DMS79 (cell line): ENCODE measurements at places on chromosomes 7 and 10.

GRCh38 chr7:158966780-158967390 lies 110.5 kb downstream of the DYNC2I1 start:
- DNase-seq, result no peak

DNA sequence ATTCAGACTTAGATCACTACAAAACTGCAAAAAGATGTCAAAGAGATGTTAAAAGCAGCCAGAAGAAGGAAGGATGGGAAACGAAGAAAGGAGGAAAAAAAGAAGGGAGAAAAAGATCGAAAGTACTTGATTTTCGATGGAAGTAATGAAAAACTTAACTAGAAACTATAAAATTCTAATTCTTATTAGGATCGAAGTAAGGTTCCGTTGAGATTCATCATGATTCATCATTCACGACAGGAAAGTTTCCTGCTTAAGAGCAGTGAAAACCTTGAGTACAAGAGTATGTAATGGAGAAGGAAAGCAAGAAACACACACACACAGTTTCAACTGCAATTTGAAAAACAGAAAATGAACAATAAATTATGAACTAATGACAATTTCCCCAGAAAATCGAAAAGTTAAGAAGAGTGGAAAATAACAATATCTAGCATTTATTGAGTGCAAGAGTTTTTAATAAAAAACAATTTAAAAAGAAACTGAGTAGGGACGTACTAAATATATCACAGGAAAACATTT lies 1.1 kb upstream of the ING3 start:
- no peak for DNase-seq

DNA sequence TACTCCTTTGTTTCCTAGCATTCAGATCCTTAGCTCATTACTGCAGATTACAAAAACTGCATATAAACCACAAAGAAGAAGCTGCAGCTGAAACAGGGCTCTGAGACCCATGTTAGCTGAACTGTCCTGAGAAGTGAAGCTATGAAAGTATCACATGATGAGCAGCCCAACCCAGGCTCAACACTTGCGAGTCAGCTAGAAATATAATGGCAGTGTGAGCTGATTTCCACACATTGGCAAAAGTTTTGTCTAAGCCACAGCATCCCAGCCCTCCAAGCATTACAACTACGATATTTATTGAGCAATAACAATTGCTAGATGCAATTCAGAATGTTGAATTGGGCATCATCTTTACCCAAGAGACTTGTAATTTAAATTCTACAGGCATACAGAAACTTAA lies 34.5 kb upstream of the SKAP2 start:
- DNase-seq, result no peak

DNA sequence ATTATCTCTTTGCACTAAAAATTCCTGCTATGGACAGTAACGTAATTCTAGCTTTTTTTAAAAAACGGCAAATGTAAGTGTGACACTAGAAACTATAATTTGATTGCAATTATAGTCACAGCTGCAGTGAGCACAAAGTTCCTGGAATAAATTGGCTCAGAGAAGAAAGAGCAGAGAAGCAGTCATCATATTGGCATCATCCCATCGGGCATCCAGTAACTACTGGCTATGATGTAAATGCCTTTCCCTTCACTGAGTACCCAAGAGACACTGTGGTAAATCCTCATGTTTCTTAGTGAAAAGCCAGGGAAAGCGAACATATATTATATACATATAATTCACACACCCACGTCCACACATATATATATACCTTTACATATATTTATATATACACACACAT lies 43.6 kb downstream of the PIP4K2A start:
- DNase-seq, result no peak

- no peak for DNase-seq
Observed at GRCh38 chr10:113058523-113059370, 108.7 kb downstream of the TCF7L2 start.

DNA sequence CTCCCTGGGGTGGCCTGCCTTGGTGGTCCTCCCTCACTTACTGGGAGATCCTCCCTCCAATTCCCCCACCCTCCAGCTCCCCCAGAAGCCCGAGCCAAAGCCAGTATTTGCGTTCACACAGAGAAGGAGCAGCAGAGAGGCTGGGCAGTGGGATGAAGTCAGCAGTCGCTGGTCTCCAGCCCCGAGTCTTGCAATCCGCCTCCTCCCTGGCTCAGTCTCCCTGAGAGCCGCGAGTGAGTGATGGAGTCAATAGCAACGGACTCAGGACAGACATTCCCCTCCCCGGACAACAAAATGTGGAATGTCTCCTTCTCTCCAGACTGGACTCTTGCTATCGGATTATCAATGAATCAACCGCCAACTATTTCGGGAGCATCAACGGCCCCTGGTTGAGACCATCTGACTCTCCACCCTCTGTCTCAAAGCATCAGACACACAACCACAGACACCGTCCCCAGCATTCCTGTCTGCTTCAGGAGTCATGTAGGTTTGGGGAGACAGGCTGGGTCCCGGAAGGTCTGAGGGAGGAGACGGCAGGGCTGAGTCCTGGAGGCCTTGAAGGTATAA lies 178.4 kb downstream of the SH3PXD2A start:
- DNase-seq, result no peak

GRCh38 chr7:67387851-67388250 lies 391.2 kb downstream of the TYW1 start:
- no peak for DNase-seq

GRCh38 chr10:88657901-88658300 lies 6.3 kb upstream of the LIPF start:
- DNase-seq, result no peak

DNA sequence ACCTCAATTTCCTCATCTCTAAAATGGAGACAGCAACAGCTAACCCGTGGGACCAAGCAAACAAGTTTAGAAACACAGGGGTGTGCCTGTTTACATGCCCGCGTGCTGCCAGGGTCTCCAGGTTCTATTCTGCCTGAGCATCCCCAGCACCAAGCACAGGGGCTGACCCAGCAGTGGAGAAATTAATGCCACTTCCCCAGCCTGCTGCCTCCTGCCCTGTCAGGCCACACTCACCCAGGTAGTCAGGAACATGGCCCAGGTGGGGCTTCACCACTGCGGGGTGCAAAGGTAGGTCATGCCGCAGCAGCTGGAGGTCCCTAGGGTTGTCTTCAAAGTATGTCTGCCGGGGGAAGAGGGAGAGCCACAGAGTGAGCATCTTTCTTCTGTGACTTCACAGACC lies 5.8 kb downstream of the DDX56 start:
- no peak for DNase-seq

DNA sequence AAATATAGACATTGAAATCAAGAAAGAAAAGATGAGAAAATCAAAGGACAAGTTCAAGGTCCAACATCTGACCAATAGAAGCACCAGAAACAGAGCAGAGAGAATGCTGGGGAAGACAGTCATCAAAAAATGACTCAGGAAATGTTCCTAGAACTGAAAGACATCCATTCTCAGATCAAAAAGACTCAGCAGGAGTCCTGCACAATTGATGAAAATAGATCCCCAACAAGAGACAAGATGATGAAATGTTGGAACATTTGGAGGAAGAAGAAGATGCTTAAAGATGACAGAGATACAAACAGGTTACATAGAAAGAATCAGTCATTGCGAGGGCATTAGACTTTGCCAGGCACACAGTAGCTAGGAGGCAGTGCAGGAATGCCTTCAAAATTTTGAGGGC lies 30.0 kb upstream of the EIF5AL1 start:
- no peak for DNase-seq

DNA sequence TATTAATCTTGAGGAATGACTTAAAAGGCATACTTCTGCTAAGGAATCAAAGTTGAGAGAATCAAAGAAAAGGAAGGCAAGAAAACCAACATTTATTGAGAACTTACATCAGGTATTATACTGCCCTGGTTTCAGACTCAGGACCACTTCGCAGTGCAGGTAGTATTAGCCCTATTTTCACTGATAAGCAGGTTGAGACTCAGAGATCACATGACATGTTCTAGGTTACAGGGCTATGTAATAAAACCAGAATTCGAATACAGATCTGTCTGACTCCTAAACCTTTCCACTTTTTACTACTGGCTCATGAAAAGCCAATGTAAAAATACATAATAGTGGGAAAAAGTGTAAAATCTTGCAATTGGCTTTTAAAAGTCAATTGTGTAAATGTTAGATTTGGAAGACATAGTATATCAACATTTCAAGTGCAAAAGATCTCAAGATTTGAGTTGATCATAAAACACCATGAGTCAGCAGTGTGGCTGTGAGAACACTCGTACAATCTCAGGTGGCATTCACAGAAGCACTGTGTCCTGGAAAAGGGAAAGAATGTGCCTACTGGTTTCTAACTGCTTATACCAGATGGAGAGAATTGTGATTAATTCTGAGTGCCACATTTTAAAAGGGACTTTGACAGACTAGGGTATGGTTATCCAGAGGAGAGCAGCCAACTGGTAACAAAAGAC lies 195.8 kb upstream of the MKLN1 start:
- no peak for DNase-seq

DNA sequence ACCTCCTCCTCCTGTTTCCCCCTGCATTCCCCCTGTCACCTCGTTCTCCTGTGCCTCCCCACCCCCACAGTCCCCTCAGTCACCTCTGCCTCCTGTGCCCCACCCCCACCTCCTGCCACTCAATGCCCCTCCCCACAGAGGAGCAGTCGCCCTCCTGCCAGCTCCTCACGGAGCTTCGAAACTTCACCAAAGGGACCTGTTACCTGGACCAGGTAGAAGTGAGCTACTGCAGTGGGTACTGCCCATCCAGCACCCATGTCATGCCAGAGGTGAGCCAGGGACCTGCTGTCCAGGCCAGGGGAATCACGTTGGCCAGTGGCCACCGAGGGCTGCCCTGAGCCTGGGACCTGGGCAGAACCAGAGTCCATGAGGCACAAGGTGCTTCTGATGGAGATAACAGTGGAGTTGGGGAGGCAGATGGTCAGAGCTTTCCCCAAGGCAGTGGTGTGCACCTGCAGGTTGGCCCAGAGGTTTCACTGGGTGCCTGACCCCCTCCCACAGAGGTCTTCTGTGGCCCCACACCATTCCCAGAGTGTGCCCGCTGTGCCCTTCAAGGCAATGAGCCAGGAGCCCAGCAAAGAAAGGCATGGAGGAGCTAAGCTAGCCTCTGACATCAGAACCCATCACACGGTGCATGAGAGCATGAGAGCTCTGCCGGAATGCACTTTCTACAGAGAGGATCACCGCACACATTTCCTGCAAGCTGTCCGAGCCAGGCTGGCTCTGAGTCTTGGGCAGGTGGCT lies 7.0 kb upstream of the ZNF862 start:
- DNase-seq, result no peak

DNA sequence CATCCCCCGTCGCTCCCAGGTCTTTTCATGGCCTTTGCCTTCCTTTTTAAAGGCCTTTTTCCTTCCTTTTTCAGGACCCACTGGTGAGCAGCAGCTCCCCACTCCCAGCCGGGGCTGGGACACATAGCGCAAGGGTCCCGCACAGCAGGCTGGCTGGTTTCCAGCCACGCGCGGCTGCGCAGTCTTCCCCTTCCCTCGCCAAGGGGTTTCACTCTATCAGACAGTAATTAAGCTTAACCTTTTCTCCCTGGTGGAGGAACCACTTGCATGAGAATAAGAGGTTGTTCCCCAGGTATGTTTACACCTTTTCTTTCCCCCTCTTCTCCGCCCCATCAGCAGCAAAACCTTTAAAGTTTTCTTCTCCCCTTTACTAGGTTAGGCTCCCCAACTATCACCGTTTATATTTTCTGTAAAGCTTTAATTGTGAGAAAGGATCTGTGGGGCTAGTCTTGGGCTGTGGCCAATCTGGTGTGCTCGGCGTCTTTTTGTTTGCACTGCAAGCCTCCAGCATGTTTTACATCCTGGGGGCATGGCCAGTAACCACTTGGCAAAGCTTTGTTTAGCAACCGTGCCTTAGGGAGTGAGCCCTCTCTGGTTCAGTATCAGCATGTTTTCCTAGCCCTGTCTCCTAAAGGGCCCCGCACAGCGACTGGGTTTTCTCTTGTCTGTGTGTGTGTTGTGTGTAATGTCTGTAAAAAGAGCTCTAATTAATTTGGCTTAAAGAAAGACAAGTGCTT lies 219.6 kb downstream of the PHF14 start:
- DNase-seq, result peak; percentile 79

GRCh38 chr7:71171476-71171875 lies 39.5 kb downstream of the GALNT17 start:
- no peak for DNase-seq

DNA sequence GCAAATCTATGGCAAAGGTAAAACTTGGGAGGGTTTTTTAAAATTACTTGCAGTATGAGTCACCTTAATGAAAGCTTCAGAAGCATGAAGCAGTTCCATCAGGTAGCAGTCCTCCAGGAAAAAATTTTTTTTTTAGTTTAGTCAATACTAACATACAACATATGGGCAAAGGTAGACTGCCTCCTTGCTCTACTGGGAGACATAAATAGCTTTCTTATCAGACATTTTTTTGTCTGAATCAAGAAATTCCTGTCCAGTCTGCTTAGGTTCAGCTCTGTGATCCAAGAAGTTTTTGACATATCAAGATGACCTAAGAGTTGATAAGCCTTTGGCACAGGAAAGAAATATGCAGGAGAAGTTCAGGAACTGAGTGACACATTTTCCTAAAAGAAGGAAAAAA lies 171.5 kb upstream of the TCF7L2 start:
- no peak for DNase-seq

DNA sequence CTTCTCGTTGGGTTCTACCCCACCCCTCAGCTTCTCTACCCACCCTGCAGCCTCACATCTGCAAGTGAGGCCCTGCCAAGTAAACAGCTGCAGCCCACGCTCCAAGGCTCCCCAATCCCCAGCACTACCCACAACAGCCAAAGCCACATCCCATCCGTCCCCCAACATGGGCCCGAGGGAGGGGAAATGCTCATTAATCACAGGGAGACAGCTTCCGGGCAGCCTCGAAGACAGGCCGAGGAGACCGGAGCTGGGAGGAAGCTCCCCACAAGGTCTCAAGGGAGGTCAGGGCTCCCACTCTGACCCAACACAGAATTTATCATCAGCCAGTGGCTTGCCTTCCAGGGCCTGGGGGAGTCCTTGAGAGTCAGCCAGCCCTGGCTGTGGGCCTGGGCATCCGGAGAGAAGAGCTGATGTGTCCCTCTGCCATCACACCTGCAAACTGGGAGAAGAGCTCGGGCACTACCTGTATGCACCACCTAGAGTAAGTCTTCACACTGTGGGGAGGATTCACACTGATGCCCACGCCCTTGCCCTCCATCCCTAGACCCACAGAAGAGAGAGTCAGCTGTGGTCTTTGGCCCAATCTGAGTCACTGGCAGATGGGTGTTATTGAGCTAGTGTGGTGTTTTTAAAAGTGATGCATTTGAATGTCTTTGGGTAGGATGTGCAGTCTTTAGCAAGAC lies 115.5 kb upstream of the ZMIZ1 start:
- no peak for DNase-seq

- peak; percentile 48 for DNase-seq
Observed at GRCh38 chr10:12484002-12484918, 134.9 kb downstream of the CAMK1D start.

DNA sequence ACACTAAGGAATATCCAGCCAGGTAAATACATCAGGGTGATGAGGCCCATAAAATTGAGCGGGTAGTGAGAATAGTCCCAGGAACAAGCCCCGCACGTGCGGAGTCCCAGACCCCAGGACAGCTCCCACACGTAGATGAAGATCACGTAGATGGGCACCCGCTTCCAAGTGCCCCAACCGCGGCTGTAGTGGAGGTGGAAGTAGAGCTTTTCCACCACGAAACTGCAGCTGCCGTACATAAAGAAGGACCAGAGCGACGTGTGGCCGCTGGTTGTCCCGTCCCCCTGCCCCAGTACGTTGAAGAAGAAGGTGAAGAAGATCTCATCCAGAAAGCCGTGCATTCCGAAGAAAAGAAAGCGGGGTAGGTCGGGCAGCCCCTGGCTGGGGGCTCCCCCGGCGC lies 948 bp downstream of the TMEM229A start:
- DNase-seq, result no peak

- DNase-seq, result no peak
Observed at GRCh38 chr7:41715000-41715399, 12.1 kb upstream of the INHBA start.
